ENCODE measurements at places on chromosomes 11 and 22. TPM values are rescaled to one million over a fixed set of nuclear protein-coding genes. Genes with fewer than 3 reads are reported as not detected.

DNA sequence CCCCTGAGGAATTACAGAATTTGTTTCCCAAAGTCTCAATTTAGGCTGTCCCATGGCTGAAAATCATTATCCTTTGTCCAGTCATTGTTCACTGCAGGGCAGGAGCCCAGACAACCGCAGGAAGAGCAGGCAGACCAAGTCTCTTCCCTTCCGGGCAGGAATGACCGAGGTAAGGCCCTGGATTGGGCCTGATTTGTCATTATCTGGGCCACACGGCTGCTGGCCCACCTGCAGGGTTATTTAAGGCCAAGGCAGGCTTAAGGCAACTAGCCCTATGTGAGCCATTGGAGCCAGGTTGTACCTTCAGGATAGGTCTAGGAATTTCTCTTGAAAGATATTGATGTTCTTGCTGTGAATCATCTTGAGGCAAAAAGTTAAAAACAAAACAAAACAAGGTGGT, 9.7 kb upstream of the IL10RA start:
- no peaks in the 10 kb centered on the region for H3K36me3 ChIP-seq
- H3K4me3 ChIP-seq: no peak overlapping the region
- no peak for DNase-seq
- peaks cover 5% of the 10 kb centered on the region for H3K4me1 ChIP-seq

DNA sequence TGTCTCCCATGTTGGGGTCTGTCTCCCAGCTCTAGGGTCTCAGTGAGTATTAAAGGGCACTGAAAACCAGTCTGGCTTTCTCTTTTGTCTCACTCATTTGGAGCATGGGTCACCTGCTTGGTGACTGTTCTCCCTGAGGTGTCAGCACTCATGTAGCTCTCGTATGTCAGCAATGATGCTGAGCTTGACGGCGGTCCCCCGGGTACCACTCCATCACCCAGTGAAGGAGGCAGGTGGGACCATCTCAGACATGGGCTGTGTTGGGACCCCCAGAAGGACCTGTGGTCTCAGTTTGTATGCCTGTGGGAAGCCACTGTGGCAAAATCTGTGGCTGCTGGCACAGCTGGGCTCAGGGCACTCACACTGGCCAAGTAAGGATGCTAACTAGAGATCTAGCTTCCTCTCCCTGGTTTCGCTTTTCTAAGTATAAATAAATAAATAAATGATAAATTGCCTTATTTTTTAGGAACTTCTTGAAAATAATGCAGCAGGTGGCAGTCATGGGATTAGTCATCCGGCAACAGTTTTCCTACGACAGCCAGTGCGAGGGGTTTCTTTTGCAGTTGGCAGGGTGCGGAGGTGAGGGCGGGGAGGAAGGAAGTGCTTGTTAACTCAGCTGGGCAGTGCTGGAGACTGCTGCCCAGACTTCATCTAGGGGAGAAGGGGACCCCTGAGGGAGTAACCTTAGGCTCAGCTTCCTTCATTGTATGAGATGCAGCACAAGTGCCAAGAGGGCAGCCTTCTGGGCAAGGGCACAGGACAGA, 48.8 kb downstream of the OSBP2 start:
- no peak overlapping the region for H3K27ac ChIP-seq
- DNase-seq: no peak
- H3K4me3 ChIP-seq: no peak overlapping the region
- H3K36me3 ChIP-seq: no peaks in the 10 kb centered on the region
- no peaks in the 10 kb centered on the region for H3K27me3 ChIP-seq

DNA sequence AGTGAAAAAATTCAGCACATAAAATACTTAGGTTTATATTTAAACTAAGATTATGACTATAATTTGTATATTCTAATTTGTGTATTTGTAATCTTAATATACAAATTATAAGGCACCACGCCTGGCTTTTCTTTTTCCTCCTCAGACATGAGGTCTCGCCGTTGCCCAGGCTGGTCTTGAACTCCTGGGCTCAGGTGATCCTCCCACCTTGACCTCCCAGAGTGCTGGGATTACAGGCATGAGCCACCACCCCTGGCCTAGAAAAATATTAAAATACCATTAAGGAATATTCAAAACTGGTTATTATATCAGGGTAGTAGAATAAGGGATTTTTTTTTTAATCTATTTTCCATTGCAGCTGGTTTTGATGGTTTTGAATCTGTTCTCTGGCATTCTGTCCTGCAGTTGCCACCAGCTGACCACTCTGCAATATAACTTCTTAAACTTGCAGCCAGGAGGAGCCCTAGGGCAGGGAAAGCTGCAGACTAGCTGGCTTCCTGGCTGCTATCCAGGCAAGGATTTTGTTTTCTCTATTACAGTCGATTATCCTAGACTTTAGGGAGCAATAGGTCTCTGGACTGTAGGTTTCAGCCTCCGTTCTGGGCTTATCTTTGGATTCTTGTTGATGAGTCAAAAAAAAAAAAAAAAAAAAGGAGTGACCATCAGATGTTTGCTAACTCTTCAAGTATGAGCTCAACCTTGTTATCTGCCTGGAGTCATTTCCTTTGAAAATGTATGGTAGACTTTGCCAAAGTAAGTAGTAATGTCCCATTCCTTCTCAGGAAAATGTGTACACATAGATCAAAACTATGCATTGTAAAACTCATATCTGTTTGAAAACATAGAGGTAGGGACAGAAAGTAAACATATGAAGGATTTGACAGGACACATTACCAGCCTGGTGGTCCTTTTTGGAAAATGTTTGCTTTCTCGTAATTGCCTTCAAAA, 13.2 kb downstream of the POLA2 start:
- H3K27me3 ChIP-seq: no peaks in the 10 kb centered on the region
- DNase-seq: peak; percentile 48
- peaks cover 7% of the 10 kb centered on the region for H3K4me1 ChIP-seq

GRCh38 chr22:48698618-48699017, 1129.1 kb downstream of the BRD1 start:
- H3K27ac ChIP-seq: no peak overlapping the region
- no peak overlapping the region for H3K4me3 ChIP-seq
- DNase-seq: no peak
- no peaks in the 10 kb centered on the region for H3K27me3 ChIP-seq

The ACCS gene
- total RNA-seq: 9.9 TPM
